ENCODE measurements at places on chromosomes 5 and 9. TPM values are rescaled to one million over a fixed set of nuclear protein-coding genes. Genes with fewer than 3 reads are reported as not detected.

DNA sequence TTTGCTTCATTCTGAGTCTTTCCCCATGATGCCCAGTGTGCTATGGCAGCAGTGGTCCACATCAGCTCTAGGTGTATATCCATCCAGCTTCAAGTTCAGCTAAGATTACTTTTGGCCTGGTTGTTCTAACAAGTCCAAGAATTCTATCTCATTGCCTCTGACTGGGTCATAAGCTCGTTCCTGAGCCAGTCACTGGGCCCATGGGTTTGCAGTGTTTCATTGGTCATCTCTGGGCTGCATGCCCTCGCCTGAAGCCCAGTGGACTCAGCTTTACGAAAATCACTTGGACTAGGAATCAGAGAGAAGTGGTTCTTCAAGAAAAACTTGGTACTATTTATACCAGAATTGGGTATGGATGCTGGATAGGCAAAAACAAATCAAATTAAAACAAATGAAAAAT, 16.1 kb upstream of the ARHGAP26 start:
- DNase-seq = peak; percentile 69

- no peak for DNase-seq
Observed at GRCh38 chr5:161093100-161093499, 241.1 kb upstream of the ATP10B start.

DNA sequence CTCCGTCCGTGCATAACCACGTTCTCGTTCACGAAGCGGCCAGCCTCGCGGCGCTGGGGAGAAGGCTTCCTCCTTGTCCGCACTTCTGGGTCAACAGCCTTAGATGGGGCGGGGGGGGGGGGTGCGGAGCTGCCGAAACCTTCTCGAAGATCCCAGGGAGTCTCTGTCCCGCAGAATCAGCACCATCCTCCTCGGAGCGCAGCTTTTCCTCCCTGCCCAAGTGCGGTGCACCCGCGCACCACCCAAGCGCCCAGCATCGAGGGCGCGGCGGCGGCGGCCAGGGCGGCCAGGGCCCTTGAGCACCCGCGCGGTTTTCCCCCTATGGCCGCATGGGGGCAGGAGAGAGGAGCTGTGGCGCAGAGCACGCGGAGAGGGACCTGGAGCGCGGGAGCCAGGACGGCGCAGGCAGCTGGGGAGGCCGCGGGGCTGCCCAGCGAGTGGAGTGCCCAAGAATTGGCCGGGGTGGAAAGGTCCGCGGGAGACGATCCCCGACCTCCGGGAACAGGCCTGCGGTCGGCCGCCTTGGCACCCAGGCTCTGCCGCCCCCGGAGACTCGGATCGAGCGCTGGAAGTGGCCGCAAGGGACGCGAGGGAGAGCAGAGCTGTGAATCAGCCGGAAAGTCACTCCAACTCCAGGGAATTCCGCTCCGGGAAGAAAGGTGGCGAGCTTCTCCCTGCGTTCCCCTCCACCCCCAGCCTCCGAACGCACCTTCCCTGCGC, 43.1 kb downstream of the TMEM174 start:
- DNase-seq = peak; percentile 81

- peak; percentile 36 for DNase-seq
Observed at GRCh38 chr5:179287071-179287470, 58.2 kb downstream of the ADAMTS2 start.

DNA sequence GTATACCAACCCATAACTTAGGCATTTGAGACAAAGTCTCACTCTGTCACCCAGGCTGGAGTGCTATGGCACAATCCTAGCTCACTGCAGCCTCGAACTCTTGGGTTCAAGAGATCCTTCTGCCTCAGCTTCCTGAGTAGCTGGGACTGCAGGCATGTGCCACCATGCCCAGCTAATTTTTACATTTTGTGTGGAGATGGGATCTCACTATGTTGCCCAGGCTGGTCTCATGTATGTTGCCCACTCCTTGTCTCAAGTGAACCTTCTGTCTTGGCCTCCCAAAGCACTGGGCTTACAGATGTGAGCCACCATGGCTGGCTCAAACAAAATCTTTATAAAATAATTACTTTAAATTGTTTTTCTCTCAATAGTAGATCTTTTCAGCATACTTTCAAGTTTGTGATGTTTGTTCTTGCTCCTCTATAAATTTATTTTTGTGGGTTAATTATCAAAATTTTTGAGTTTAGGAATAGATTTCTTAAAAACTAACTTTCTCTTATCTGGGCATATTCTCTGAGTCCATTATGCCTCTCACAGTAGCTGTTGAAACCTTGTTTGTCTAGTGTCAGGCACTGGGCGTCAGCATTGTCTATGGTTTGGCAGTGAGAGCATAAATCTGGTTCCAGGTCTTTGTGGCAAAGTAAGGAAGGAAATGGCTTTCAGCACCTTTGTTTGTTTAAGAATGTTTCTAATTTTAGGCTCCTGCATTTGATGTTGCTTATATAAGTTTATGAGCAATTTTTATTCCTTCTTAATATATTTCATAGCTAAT, 38.7 kb downstream of the NLN start:
- no peak for DNase-seq

- DNase-seq = no peak
Observed at GRCh38 chr5:126998201-126998631, 32.1 kb downstream of the MARCHF3 start.

- DNase-seq = no peak
Observed at GRCh38 chr9:73149371-73150067, 2.1 kb upstream of the ANXA1 start.

- no peak for DNase-seq
Observed at GRCh38 chr9:77841739-77842386, 189.7 kb downstream of the GNAQ start.

- no peak for DNase-seq
Observed at GRCh38 chr5:35470866-35471265, 146.8 kb upstream of the SPEF2 start.

GRCh38 chr5:111296570-111296969, 72.4 kb downstream of the CAMK4 start:
- DNase-seq = no peak

DNA sequence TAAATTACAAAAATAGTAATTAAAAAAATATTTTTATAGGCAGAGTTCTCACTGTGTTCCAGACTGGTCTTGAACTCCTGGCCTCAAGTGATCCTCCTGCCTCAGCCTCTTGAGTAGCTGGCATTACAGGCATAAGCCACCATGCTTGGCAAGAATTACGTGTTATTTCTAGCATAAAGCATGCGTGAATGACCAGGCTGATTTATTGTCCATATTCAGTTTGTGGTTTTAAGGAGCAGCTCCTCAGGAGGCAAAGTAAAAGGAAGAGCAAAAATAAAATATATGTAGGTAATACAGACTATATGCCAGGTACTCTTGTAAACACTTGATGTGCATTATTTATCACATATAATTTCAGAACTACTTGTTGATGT, 7.1 kb upstream of the CD180 start:
- DNase-seq = no peak

DNA sequence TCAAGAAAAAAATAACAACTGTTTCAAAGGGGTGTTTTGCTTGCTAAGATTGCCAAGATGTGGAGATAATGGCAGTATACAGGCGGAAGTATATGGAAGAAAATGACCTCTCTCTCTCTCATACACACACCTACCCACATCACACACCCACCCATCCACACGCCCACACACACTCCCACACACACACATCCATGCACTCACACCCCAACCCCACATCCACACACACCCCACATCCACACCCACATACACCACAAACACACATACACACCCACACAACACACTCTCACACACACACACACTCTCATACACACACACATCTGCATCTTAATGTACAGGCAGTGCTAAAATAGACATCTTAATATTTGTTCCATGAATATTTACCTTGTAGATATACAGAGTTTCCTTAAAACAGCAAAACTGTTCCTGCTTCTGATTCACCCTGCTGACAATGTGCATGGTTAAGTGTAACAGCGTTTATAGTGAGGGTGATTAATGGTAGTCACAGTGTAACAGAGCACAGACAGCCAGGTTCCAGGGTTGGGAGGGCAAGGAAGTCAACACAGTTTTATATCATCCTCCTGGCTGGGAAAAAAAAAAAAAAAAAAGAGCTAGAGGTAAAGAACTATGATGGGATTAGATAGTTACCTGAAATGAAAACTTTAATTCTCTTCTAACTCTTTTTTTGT, 8.3 kb downstream of the BHMT2 start:
- DNase-seq = no peak

GRCh38 chr9:22446950-22447617, 460 bp downstream of the DMRTA1 start:
- peak; percentile 72 for DNase-seq

GRCh38 chr5:64417390-64417789, 88.4 kb upstream of the RGS7BP start:
- DNase-seq = no peak

- DNase-seq = peak; percentile 67
Observed at GRCh38 chr5:133801955-133802751, 166.3 kb downstream of the C5orf15 start.

DNA sequence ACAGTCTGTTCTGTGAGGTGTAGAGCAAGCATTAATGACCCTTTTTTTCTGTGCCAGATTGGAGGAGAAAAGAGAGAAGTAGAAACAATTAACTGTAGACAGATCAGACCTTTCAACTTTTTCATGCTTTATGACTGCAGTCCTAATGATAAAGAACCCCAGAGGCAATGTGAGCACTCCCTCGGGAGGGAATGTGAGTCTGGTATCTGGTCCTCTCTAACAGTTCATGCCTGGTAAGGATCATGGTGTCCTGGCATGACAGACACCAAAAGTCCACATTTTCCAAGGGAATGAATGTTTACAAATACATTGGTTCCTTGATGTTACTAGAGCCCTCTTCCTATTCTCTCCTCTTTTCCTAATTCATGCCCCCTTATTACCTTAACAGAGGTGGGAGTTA, 70.3 kb downstream of the MTAP start:
- DNase-seq = no peak

DNA sequence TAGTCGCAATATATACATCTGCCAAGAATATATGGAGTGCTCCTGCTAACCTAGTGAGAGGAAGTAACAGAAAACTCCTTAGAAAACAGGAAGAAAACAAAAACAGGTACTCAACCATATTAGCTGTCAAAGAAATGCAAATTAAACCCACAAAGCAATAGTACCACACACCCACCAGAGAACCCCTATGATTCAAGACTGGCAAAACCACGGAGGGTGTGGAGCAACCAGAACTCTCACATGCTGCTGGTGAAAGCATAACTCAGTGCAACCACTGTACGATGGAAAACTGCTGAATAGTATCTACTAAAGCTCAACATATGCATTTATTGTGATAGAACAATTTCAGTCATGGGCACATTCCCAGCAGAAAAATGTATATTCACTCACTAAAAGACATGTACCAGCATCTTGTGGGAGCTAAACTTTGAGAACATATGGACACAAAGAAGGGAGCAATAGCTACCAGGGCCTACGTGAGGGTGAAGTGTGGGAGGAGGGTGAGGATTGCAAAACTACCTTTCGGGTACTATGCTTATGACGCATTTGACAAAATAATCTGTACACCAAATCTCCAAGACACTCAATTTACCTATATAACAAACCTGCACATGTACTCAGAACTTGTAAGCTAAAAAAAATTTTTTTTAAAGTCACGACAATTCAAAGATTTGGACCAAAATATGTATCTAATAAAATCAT, 34.0 kb downstream of the PTPN3 start:
- no peak for DNase-seq

DNA sequence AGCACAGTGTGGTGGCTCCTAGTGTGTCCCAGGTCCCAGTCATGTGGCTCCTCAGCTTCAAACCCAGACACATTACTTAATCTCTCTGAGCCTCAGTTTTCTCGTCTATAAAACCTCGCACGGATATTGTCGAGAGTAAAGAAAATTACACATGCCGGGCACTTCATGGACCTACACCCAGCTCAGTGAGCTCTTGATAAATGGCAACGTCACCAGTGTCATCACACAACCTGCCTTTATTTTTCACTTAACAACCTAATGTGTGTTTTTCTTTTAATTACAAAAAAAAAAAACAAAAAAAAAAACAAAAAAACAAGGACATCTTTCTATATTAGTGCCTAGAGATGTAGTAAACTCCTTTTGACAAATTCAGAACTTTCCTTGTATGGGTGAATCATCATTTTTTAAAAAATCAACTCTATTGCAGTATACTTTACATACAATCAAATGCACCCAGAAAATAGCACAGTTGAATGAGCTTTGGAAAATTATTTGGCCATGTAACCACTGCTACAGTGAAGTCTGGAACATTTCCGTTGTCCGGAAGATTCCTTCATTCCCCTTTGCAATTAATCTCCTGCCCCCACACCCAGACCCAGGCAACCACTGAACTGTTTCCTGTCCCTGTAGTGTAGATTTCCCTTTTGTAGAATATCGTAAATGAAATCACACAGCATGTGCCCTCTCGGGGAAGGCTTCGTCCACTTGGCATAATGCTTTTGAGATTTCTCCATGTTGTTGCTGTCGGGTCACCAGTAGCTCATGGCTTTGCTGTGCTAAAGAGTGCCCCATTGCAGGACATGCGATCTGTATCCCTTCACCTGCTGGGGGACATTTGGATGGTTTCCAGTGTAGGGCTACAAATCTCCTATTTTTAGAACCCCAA, 100.4 kb upstream of the LARP1 start:
- DNase-seq = no peak

GRCh38 chr9:68708513-68708912, 3.5 kb downstream of the PIP5K1B start:
- DNase-seq = no peak

DNA sequence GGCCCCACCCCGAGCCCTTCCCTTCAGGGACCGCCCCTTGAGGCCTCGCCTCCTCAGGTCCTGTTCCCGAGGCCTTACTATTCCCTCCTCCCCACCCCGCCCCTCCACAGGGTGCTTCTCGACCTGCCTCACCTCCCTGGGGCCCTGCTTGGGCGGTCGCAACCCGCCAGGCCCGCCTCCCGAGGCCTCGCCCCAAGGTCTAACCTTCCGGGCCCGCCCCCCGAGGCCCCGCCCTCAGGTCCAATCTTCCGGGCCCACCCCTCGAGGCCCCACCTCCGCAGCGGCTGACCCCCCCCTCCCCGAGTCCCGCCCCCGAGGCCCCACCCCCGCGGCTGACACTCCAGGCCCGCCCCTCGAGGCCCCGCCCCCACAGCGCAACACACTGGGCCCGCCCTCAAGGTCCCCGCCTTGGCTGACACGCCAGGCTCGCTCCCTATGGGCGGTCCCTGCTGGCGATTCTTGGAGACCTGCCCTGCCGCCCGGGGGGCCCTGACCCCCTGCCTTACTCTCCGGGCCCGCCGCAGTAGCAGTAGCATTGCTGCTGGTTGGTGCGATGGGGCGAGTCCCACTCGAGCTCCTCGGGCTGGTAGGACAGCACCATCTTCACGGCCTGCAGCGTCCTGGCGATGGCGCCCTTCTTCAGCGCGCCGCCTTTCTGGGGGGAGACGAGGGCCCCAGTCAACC, 8.2 kb downstream of the PHF19 start:
- DNase-seq = peak; percentile 96

GRCh38 chr9:93071464-93071863, 13.0 kb downstream of the SUSD3 start:
- DNase-seq = no peak

GRCh38 chr9:134049236-134049635, 18.6 kb downstream of the BRD3 start:
- DNase-seq = peak; percentile 84

CEL gene
- 7.3 TPM for total RNA-seq

NIM1K gene
- total RNA-seq = 0.22 TPM

FCN1 gene
- total RNA-seq = 4.0 TPM

GFI1B gene
- not detected for total RNA-seq

RLN2 gene
- not detected for total RNA-seq

OLFM1 gene
- 11.9 TPM for total RNA-seq

IL3 gene
- not detected for total RNA-seq

CDX1 gene
- not detected for total RNA-seq

OR1Q1 gene
- not detected for total RNA-seq

PCSK5 gene
- 3.4 TPM for total RNA-seq

TRPM6 gene
- total RNA-seq = 0.27 TPM

TRIM36 gene
- 0.19 TPM for total RNA-seq
